RPMI7951 (cell line): ENCODE measurements at places on chromosomes 5 and 9.

DNA sequence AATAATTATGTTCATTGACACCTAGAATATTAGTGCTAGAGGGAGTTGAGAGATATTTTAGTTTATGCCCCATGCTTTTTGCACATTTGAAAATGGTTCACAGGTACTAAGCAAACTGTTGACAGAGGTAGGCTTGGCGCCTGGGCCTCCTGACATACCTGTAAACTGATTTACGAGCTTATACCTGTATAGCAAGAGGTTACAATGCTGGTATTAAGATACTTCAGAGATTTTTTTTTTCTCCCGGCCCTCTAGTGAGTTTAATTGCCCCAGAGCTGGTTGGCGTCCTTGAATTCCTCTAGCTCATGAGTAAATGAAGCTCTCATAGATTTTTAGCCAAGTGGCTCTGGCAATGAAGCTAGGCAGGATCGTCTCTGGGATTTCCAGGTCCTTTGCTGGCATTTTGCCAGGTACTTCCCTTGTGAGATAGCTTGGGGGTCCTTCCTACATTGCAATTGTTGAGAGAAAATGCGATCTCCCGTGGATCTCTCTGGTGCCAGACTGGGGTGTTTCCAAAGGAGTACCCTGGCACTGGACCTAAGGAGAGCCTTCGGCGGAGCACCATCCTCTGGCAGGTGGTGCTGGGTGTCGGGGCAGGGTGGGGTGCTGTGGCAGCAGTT lies 9.0 kb downstream of the SLC36A1 start:
- no peak for DNase-seq

DNA sequence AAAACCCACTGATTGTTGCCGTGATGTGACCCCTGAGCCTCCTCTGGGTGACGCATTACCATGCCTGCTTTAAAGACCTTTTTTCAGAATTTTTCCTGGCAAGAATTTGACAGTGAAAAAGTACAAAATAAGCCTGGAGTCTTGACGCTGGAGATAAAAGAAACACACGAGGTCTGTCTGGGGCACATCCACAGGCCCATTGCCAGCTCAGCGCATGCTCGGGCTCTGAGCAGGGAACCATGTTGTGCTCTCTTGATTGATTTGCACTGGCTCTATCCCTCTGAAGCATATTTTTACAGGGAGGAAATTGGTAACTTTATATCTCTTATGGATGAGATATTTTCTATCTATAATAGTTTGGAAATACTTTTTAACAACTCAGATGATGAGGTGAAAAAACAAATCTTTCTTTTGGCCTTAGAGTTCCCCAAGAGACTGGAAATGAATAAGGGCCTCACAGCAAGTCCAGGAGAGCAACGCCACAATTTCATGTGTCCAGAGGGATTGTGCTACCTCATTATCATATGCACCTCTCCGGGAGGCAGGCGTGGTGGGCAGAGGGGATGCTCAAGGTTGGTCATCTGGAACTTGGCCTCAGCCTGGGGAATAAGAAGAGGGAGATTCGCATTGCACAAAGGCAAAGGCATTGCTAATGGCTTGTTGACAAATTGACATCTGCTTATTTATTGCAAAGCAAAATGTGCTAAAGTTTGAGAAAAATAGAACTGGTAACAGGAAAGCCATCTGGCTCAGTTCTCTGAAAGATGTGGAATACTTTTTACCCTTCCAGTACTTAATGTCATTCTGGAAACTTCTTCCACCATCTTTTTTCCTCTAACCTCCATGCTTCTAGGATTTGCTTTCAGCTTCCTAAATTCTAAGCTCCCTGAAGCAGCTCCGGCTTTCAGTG lies 183.8 kb downstream of the PJA2 start:
- no peak for DNase-seq

GRCh38 chr9:75054368-75055001 lies 26.4 kb upstream of the CARNMT1 start:
- no peak for DNase-seq

DNA sequence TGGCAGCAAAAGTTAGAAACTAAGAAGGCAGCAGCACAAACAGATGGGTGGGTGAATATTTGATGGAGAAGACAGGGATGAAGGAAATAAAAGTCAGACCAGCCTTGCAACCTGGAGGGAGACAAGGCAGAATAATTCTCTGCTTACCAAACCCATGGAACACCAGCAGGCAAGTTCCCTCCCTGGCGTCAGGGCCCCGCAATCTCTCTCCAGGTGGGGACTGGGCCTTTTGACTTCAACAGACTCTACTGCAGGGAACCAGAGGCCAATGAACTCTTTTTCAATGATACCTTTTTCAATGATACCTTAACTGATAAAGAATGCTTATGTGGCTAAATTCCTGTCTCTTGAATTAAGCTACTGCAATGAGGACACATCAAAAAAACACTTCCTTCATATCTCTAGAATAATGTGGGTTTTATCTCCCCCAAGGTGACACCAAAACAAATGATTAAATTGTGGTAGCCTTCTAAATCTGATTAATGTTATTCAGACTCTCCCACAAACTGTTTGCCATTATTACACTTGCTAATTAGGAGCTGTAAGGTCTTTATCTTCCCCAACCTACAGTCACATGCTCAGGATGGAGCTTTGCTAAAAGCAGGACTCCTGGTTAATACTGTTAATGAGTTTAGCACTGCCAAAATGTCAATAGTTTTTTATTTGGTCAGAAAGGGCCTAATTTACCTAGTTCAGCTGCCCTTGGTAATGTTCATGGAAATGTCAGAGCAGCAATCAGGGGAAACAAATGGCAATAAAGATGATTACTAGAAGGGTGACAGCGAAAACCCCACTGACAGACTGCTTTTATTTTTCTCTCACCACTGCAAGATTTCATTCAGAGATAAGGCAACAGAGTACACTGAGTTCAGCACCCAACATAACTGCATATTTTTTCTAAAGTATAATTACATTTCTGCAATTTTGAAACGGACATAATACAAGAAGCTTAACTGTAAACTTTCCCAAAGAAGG lies 165.5 kb downstream of the TSSK1B start:
- no peak for DNase-seq

GRCh38 chr5:1190837-1191239 lies 10.6 kb upstream of the SLC6A19 start:
- no peak for DNase-seq

DNA sequence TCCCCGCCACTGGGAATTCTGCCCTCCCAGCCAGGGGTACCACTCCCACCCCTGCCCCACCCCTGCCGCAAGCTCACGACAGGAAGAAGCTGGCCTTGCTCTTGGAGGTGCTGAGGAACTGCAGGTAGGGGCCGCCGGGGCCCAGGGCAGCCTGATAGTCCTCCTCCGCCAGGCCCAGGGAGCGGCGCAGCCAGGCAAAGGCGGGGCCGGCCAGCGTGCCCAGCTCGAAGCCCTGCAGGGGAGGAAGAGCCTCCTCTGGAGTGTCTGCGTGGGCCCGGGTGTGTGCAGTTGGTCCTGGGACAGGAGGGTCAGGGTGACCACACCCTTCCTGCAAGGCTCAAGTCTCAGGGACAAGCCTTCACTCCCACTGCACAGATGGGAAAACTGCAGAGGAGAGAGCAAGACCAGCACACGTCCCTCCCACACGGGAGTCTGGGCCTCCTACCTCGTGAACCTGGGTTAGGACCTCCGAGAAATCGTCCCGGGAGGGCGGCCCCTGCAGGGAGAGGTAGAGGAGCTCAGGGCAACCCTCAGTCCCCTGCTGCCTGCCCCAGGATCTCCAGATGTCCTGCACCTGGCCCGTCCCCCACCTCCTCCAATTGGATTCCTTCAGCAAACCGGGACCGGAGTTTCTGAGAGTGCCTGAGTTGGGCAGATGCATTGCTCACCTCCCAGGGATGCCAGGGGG lies 2.4 kb downstream of the PIP5KL1 start:
- DNase-seq = no peak

DNA sequence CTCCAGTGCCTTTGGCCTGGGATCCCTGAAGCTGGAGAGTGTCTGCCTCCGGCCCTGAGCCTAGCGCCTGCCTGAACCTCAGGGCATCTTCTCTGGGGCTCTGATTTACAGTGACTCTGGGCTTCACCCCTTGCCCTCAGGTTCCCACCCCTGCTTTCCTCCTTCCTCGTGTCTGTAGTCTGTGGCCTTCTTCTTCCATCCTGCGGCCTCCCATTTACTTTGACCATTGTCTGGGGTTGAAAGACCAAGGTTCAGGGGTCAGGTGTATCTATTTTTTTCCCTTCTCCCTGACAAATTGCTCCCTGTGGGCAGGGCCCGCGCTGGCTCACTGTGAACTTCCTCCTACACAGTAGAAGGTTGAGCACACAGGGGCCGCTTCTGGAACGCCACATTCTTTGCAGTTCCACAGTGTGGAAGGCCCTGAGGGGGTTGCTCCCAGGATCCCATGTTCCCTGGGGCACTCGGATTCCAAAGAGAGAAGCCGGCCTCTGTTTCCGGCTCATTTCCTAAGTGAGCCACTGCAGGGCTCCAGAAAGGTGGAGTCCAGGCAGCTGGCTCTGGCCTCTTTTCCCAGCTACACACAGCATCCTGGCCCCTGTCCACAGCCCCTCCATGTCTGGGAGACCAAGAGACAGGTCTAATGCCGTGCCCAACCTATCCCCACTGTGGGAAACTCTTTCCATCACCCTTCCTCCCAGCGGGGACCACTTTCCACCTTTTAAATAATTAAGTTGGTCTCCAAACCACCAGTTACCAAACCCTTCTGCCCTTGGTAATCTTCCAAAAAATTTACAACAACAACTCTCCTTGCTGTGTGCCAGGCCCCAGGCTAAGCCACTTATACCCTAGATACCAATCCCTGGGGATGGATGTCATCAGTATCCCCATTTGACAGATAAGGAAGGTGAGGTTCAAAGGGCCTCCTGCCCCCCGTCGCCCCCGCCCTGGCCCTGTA lies 140.3 kb upstream of the IER5L start:
- no peak for DNase-seq

DNA sequence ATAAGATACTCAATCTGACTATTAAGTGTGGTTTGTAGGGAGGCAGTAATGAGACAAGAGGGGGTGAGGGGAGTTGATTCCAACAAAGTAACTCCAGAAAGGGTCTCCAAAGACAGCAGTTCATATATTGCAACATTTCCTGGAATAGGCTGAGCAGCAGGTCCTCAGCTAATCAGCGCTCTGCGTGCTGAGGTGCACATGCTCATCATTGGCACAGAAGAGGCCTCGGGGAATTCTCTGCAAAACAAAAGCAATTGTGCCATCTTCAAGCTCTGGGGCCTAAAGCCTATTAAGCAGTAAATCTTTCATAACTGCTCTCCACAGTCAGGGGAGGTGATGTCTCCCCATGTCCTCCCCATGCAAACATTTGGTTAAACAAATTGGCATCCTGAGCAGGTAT lies 357.3 kb downstream of the SPOCK1 start:
- peak; percentile 51 for DNase-seq

GRCh38 chr5:177368869-177369644 lies 11.3 kb downstream of the RGS14 start:
- peak; percentile 10 for DNase-seq

DNA sequence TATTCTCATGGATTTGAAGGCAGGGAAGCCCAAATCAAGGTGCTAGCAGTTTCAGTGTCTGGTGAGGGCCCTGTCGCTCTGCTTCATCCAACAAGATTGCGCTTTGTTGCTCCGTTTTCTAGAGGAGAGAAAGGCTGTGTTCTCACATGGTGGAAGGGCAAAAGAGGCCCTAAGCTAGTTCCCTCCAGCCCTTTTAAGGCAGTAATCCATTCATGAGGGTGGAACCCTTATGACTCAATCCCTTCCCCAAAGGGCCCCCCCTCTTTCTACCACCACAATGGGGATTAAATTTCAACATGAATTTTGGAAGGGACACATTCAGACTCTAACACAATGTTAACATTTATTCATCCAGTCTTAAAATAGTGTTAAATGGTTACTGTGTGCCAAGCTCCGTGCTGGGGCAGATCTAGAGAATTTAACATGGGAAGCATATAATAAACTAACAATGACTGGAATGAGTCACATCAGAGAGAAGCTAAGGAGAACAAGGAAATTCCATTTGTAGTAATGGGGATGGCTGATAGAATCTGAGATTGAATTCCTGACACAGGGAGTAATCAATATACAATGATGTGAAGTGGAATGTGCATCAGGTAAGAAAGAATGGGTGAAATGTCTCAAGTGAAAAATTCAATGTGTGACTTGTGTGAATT lies 382.8 kb upstream of the ZNF608 start:
- peak; percentile 26 for DNase-seq

DNA sequence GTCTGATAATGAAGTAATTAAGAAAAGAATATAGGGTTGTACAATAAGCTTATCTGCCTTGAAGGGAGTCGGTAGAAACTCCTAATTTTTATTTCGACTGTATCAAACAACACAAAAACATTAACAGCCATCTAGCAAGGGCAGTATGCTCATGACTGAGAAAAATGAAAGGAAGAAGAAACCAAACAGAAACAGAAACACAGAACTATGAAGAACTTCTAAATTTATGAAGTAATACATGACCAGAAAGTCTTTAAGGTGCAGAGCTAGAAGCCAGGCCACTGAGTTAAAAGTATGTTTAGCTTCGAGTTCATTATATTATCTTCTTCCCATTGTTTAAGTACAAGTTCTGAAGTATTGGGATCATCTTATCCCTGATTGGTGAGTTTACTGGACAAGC lies 367.3 kb upstream of the C9orf72 start:
- no peak for DNase-seq

- DNase-seq = peak; percentile 32
Measured at GRCh38 chr5:123035360-123035917, 1.1 kb downstream of the PPIC start.

- no peak for DNase-seq
Measured at GRCh38 chr5:113572716-113573115, 59.2 kb downstream of the YTHDC2 start.

DNA sequence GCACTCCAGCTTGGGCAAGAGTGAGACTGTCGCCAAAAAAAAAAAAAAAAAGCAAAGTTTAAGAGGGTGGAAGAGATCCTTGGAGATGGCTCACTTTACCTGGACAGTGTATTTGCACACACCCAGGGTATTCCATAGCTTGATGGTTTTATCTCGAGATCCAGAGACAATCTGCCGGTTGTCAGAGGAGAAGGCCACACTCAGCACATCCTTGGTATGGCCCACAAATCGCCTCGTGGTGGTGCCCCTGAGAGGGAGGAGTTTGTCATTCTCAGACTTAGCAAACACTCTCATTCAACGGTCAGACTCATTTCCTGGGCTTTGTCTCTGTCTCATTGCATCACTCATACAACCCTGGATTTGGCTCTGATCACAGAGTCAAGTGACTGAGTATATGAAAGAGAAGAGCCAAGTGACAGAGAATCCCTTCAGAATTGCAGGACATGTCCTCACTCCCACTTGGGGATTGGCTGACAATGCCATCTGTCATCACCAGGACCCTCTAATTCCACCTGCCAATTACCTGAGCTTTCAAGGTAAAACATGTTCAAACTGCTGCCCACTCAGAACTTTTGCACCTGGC lies 2.2 kb downstream of the RACK1 start:
- peak; percentile 67 for DNase-seq

DNA sequence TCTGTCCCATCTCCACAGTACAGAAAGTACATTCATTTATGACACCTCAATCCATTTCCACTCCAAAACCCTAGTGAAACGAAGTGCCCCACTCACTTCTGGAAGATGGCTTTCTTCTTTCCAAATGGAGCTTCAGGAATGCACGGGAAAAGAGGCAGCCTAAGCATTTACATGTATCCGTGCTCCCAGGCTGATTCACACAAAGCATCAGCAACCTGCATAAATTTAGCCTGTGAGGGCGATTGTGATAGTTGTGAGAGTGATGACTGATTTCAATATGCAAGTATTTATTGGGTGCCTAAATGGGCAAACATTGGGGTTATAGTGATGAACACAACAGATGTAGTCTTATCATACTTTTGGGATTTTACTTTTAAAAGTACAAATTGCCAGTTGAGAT lies 86.6 kb downstream of the PLPPR1 start:
- no peak for DNase-seq
